ENCODE measurements at places on chromosomes 12 and 14.

GRCh38 chr14:20499881-20500280, 5.5 kb upstream of the RNASE10 start:
- no peak for DNase-seq

GRCh38 chr14:52609445-52610044, 56.9 kb downstream of the GPR137C start:
- DNase-seq: no peak

DNA sequence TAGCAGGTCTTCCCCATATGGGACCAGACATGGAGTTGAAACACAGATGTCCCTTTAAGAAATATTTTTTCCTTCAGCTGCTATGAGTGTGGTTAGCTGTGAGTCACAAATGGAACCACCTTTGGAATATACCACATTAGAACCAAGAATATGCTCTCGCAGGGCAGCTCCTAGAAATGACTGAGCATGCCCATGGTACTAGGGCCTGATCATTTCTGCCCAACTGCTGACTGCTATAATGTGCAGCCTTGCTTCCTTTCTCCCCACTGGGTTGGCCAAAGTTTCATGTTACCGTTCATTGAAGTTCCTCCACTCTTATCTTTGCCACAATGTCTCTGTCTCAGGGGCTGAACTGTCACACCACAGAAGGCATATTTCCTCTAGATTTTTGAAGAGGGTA, 1074.6 kb downstream of the FLRT2 start:
- DNase-seq: no peak

- DNase-seq: no peak
These were observed 14.2 kb upstream of the PLXNC1 start for GRCh38 chr12:94133964-94134795.

DNA sequence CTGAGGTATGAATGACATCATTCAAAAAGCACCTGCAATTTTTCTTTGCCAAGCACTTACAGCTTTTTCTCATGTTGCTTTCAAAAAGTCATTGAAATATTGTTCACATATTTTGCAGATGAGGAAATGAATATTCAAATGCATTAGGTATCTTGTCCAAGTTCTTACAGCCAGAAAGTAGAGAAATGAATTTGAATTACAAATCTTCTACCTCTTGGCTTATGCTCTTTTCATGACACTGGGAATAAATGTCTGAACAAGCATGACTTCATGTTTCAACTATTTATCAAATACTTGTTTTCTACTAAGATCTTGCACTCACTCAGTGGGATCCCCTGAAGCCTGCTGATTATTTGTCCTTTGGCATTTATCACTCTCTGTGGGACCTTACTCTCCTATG, 267.2 kb upstream of the BTG1 start:
- no peak for DNase-seq

DNA sequence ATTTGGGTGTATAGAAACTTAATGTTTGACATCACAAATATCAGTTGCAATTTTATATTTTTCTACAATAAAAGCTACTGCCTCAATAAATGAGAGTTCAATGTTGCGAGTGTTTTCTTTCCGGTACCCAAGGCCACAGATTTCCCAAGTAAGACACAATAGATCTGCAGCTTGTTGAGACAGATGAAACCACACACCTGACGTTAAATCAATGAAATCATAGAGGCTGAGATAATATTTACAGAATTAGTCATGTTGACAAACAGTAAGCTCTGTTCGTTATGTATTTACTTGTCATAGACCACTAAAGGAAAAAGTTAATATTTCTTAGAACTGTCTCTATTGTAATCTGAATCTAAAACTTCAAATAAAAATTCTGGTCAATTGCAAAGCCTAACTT, 49.2 kb upstream of the PTHLH start:
- no peak for DNase-seq

- DNase-seq: peak; percentile 91
These were observed 96.4 kb downstream of the SCARB1 start for GRCh38 chr12:124767066-124767821.

- DNase-seq: no peak
These were observed 659.4 kb downstream of the MED13L start for GRCh38 chr12:115618105-115618504.

DNA sequence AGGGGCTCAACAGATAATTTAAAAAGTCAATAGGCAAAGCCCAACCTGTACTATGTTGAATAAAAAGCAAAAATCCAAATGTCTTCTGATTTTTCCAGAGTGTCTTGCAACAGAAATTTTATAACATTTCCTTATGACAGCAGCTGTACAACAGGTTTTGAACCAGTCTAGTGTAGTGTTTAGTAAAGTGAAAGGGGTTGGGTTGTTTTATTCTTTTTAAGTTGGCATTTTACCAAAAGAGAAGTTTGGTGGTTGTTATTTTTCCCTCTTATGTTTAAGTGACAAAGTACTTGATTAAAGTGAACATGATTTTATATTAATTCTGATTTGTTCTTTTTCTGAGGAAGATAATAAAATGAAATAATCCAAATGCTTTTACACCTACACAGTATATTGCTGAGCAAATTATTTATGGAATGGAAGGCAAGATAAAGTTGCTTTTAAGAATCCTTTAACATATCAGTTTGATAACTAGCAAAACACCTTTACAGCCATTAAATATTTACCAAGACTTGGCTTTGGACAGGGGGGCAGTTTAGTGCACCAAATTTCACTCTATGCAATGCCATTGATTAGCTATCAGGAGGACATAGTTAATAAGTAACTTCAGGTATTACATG, 128.9 kb downstream of the FOXA1 start:
- no peak for DNase-seq

DNA sequence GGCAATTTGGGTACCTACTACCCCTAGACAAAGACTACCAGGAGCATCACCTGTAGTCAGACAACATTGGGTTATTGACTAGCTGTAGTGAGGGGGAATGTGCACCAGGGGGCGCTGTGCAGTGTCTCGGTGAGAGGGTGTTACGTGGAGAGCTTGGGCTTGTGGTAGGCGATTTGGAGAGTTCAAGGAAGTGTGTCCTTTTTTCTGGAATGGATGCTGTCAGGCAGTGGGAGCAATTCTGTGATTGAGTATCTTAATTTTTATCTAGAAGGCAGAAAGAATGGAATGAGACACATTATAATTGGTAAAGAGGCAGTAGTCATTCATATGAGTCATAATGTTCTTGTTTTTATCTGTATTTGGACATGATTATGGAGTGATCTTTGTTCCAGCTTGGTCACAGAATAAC, 187.7 kb downstream of the GALC start:
- DNase-seq: peak; percentile 80

DNA sequence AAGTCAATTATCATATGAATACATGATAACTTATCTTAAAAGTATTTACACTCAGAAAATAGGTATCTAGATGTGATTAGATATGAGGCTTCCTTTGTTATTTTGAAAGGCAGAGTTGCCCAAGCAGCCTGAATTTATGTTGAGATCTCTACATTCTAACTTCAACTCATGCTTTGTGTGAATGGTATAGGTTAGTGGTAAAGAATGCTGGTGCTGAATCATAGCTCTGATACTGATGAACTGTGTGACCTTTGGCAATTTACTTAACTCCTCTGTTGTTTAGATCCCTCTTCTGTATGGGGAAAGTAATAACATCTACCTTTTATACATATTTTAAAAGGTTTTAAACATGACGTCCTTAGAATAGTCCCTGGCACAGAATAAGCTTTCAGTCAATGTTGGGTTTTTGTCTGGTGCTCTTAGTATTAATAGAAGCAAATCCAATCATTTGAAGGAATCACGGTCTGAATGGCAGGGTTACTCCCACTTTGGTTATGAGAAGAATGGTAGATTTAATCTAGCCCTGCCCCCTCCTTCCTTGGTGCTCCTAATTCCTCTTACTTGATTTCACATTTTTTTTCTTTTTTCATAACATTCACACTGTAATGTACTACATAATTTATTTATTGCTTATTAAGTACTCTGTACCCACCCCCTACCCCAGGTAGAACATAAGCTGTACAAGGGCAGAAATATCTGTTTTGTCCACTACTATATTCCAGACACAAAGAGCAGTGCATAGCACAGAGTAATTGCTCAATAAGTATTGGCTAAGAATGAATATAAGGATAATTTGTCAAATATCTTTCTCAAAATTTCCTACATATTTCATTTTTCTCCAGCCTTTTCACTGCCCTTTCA, 203.3 kb upstream of the KRR1 start:
- DNase-seq: no peak

DNA sequence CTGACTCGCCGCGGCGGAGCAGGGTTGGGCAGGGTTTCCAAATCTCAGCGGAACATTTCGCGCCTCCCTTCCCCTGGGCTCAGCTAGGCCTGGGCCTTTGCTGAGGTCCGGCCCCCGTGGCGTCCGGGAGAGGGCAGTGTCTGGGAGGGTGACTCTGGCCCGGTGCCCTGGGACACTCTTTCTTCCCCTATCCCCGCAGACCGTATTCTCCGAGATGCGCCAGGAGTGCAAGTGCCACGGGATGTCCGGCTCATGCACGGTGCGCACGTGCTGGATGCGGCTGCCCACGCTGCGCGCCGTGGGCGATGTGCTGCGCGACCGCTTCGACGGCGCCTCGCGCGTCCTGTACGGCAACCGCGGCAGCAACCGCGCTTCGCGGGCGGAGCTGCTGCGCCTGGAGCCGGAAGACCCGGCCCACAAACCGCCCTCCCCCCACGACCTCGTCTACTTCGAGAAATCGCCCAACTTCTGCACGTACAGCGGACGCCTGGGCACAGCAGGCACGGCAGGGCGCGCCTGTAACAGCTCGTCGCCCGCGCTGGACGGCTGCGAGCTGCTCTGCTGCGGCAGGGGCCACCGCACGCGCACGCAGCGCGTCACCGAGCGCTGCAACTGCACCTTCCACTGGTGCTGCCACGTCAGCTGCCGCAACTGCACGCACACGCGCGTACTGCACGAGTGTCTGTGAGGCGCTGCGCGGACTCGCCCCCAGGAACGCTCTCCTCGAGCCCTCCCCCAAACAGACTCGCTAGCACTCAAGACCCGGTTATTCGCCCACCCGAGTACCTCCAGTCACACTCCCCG, 3.0 kb downstream of the WNT1 start:
- peak; percentile 52 for DNase-seq

DNA sequence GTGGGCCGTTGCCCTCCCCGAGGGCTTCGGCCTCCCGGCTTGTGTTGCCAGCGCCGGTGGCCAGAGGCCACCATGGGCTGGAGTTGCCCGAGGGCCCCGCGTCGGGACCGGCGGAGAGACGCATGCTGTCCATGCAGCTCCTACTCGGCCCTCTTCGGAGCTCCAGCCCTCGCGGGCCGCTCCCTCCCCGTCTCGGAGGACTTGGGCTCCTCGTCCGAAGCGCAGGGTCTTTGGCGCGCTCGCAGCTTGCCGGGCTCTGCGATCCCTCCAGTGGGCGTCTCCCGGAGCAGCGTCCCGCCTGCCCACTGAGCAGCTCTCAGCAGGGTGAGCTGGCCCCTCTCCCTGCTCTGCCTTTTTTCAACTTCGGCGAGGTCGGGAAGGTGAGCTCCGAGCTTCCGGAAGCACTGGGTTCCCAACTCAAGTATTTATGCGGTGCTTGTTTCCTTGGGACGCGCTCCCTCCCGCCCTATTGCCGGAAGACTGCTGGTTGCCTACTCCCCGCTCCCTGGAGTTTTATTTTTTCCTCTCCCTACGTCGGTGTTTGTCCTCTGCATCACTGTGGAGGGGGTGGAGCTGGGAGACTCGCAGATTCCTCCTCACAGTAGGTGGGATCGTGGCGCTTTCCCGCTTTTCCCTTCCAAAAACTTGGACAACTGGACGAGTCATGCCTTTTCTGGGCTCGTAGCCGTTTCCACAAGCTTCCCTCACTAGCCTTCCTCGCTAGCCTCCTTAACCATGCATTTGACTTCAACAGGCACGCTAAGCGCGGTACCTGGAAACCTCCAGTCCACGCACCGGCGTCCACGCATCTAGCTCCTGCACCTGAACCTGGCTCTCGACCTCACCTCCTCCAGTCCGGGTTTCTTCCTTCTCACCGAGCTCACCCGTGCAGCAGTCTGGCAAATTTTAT, at the start of gene AVPR1A:
Gene AVPR1A, minus strand, starts transcription at position 489 of the 910 bp plus-strand sequence. Its CDS starts 365 bp downstream, at position 124.
- peak; percentile 20 for DNase-seq

DNA sequence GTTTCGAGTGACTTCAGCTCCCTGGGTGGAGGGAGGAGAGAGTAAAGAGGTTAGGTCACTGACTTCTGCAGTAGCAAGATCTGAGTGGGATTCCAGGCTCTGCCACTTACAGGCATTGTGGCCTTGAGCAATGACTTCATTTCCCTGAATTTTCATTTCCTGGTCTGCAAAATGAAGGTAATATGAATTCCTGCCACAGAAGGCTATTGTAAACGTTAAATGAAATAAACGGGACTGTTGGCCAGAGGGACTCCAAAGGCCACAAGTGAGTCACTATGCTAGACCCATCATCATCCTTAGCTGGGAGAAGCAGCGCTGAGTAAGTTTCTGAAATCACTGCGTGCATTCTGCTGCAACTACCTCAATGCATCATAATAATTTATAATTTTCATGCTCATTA, 807.8 kb downstream of the AACS start:
- no peak for DNase-seq

DNA sequence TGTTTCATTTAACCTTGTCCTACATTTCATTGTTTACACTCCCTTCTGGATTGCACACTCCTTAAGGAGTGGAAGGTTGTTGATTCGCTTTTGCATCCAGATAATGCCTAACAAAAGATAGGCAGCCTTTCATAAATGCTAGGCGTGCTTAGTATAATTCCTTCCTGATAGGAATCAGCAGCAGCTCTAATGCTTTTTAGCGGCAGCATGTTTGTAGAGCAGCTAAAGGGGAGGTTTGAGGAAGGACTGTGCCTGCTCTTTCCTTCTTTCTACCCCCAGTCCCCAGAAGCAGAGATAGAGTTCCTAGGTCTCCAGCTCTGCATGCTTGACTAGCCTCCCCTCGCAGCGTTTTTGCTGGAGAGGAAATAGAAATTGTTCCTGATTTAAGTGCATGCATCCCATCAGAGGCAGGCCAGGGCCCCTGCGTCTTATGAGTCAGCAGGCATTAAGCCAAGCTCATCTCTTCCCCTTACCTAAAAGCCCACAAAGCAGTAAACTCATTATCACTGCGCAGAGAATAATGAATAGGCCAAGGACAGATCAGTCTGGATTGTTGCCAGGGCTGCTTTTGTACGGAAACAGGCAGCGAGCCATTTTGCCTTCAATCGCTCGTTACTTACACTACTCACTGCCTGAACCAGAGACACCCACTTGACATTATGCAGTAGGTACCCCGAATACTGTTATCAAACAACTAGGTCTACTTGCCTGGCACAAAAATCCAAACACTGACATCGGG, 14.0 kb upstream of the TBPL2 start:
- DNase-seq: no peak

DNA sequence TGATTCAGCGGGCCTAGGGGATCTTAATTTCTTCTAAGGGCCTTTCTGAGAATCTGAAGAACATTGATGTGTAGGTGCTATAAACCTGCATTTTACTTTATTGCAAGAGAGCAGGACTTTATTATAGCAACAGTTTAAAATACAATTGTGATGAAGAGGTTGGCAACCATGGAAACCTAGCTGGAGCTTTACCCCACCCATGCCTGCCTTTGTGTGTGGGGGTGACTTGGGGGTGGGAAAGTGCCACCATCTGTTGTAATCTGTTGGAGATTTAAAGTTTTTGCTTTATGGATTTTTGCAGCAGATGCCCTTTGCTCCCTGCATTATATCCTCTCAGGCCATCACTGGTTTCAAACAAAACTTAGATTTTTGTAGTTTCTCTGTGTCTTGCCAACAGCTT, 64.6 kb downstream of the ATG14 start:
- no peak for DNase-seq

- DNase-seq: no peak
These were observed 34.1 kb downstream of the CYP46A1 start for GRCh38 chr14:99718031-99718810.

Data from activated T-cell treated with anti-CD3 and anti-CD28 coated beads, Interleukin-2, amount 50 U/mL, for 48 hours (primary cell).